ENCODE measurements at places on chromosomes 1 and 21.

DNA sequence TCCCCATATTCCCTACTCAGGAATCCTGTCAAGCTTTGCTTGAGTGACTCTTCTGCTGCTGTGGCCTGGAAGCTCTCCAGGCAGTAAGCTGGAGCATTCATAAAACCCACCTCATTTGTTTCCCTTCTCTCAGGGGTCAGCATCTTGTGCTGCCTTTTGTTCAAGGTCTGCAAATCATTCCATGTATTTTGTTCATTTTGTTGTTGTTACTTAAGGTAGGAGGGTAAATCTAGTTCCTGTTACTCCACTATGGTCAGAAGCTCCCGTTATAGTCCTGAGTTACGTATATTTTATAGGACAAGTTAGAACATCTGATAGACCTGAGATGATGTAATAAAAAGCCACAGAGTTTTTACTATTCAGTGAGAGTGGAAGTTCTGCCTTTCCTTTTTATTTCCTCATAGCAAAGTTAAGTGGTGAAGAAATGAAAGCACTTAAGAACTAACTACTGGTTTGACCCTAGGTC, 9.9 kb downstream of the SYNJ1 start:
- DNase-seq, result no peak

DNA sequence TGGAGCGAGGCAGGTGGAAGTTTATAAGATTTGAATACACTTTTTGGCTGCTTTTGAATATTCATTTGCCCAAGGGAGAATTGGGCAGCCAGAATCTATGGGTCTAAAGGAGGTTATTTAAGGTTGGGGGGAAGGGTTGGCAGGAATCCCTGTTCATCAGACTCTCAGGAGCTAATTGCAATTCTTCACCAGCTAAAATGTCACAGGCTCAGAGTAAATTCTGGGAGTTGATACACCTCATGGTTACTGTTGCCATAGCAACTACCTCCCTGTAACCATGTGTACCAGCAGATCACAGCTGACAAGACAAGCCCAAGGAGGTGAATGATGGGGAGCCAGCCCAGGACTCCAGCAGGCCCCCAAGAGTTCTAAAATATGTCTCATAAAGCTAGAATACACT, 75.5 kb downstream of the CAMK2N1 start:
- no peak for DNase-seq

DNA sequence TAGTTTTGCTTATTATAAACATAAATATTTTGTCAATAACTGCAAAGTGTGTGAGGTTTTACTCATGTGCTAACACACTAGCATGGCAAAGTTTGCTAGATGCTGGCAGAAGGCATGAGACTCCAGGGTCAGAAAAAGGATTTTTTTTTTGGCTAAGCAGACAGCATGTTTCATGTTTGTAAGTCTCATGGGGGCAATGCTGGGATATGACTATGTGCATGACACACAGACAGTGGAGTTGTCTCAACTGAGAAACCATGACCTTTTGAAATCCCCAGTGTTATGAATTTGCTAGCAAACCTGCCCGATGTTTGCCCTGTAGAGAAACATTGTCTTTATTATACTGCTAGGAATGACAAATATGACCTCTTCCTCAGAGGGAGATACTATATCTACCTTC, 448.2 kb downstream of the BRINP3 start:
- no peak for DNase-seq

DNA sequence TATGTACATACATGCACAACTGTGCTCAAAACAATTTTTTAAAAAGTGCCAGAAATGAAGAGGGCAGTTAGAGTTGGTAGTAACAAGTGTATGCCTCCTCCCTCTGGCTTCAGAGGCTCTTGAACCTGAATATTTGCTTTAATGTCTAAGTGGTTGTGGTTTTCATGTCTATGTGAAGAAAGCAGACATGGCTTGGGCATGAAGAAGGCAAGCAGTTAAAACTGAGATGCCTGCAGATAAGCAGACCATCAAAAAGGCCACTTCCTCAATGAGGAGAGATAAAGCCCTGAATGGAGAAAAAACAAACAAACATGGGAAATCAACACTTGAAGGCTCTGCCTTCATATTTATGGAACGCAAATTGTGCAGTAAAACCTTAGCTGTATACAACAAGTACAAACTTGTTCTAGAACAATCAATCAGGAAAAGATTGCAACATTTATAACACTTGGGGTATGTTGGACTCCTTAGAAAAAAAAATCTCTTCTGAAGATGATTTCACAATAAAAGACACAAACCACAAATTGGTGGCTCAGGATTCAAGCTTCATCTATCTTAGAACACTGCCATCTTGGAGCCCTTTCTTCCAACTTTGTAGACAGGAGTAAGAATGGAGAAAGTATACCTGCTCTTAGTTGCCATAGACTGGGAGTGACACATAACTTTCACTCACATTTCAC, 52.7 kb upstream of the PLA2G4A start:
- DNase-seq, result no peak

GRCh38 chr1:66685670-66686069, 66.6 kb upstream of the DYNLT5 start:
- no peak for DNase-seq

- DNase-seq, result no peak
Observed at GRCh38 chr1:239951511-239952140, 140.1 kb upstream of the FMN2 start.

DNA sequence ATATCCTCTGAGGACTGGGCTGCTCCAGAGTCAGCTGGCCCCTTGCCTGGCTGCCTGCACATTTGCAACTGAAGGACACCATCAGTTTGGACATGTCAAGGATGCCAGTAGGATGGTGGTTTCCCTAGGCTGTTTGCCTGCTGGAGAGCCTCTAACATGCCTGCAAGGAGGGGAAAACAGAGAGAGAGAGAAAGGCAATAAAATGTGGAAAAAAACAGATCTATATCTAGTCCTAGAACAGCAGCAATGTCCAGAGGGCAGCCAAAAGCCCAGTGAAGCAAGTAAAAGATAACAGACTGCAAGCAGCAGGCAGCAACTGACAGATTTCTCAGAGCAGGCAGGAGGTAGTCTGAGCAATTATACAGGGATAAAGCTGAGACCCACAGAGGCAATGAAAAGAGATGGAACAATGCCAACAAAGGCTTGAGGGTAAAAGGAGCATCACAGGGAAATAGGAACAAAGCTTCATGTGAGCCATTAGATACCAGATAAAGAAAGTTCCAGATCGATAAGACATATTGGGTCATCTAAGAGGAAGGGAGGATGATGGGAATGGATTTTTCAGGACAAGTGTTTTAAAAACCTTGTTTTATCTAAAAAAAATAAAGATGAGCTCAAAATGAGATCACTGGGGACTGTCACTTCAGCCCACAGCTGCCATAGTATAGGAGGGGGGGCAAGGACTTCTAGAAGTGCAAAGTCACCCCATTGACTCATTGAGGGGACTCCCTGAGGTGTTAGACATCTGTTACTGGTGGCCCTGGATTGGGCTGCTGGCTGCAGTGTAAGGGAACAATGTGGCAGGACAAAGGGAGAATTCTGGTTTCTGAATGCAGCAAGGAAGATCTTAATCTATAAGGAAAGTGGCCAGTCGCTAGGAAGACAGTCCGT, 38.6 kb upstream of the GADD45A start:
- DNase-seq, result no peak

DNA sequence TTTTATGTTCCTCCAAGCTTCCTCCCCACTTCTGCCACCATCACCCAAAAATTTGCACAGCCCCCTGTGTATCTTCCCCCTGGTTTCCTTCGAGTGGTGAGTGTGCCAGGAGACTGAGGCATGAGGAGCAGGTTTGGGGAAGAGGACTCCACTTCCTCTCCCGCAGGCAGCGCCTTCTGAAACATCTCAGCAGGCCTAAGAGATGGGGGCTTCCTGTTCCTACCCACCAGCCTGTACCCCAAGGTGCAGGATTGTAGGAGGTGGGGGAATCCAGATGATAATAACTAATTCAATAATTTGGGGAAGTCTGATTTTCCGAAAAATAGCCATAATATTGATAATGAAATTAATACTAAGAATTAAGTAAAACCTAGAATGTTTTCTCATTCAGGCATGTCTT, 62.4 kb downstream of the RHBG start:
- no peak for DNase-seq

DNA sequence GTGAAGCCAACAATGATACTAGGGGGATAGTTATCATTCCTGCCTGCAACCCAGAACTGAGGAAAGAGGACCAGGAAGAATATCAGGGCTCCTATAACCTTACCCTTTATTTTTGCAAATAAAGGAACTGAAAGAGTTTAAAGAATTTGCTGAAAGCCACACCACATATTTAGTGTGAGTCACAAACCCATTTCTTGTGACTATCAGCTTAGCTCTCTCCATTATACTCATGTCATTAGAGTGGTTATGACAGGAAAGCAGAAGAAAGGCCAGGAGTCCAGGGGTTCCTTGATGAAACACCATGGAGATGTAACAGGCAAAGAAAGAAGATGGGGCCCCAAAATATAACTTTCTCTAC, 141.1 kb upstream of the SAMSN1 start:
- no peak for DNase-seq

- DNase-seq, result no peak
Observed at GRCh38 chr1:181345146-181345545, 138.2 kb upstream of the CACNA1E start.

- no peak for DNase-seq
Observed at GRCh38 chr21:38814126-38815059, 8.7 kb downstream of the ETS2 start.

GRCh38 chr1:224333309-224333926, 3.4 kb upstream of the NVL start:
- no peak for DNase-seq

GRCh38 chr1:171017426-171017825, 73.3 kb upstream of the FMO3 start:
- no peak for DNase-seq

DNA sequence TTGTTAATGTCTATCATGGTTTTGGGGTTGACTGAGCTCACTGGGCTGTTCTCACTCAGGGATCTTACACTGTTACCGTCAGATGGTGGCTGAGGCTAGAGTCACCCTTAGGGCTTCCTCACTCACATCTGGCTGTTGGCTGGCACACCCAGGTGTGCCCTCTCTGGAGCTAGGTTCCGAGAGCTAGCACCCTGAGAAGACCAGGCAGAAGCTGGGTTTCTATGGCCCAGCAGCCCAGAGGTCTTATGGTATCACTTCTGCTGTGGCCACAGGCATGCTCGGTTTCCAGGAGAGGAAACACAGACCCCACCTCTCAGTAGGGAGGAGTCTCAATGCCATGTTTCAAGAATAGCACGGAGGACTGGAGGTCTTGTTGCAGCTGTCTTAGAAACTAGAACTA, 20.7 kb upstream of the KIF1B start:
- DNase-seq, result no peak

DNA sequence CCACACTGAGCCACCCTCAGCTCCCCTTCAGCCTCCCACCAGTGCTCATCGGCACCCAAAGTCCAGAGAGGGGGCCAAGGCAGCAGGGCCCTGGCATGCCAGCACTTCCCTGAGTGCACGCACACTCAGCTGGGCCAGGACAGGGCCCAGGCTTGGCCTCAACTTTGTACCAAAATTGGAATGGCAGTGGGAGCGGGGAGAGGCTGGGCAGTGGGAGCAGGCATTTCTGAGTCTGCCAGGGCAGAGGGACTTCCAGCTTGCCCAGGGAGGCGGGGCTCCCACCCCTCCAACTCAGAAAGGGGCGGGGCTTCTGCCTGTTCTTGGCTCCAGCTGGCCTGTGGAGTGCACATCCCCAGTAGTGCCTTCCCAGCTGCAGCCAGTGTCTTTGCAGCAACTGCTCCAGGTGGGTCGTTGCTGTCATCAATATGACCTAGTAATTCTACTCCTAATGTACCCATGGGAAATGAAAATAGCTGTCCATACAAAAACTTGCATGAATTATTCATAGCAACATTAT, 10.3 kb upstream of the SNX7 start:
- no peak for DNase-seq

GRCh38 chr1:198700396-198700795, 61.6 kb downstream of the PTPRC start:
- DNase-seq, result no peak

DNA sequence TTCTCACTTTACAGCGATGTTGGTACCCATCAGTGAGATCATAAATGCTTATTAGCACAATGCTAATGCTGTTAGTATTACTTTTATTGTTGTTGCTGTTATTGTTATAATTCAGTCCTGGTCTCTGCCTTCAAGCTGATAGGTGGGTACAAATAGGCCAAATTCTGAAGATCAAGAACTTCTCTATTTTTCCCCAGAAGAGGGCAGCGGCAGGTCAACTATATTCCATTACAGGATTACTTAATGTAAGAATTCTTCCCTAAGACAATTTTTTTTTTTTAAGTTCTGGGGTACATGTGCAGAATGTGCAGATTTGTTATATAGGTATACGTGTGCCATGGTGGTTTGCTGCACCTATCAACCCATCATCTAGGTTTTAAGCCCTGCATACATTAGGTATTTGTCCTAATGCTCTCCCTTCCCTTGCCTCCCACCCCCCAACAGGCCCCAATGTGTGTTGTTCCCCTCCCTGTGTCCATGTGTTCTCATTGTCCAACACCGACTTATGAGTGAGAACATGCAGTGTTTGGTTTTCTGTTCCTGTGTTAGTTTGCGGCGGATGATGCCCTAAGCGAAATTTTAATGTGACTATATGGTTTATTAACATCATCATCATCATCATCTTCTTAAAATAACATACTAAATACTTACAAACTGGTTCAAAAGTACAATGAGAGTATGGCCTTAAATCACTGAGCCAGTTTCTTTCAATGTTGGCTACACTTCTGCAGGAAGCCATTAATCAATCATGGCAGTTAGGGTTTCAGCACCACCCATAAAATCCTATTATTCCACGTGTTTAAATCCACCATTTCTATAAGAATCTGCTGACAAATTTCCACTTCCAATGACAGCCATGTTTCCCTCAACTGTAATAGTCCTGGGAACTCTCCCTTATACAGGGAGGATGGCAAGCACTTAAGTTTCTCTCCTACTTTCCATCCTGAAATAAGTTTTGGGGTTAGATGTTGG, 19.2 kb downstream of the SLC19A2 start:
- no peak for DNase-seq

GRCh38 chr1:66999640-67000400, 54.1 kb downstream of the SLC35D1 start:
- DNase-seq, result no peak

DNA sequence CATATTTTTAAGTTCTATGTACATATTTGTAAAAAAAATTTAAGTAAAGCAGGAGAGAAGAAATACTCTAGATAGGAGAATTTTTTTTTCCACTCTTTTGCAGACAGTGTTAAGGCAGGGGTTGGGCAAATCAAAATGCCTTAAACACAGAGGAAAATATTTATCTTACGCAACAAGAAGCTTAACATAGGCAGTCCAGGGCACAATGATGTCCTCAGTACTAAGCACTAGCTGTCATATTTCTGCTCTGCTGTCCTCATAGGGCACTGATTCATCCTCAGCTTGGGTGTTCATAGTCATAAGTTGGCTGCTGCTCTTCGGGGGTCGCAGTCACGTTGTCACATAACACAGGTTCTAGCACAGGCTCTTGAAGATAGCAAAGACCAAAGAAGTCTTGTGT, 247.4 kb downstream of the PTBP2 start:
- DNase-seq, result no peak

GRCh38 chr1:15322648-15323350, 75.8 kb downstream of the FHAD1 start:
- no peak for DNase-seq

- DNase-seq, result no peak
Observed at GRCh38 chr1:33842348-33842747, 21.5 kb upstream of the HMGB4 start.

- DNase-seq, result no peak
Observed at GRCh38 chr1:66396212-66396890, 137.6 kb upstream of the SGIP1 start.

Data from sigmoid colon (tissue), 7 donors.